ENCODE measurements at places on chromosomes 7 and 10.

DNA sequence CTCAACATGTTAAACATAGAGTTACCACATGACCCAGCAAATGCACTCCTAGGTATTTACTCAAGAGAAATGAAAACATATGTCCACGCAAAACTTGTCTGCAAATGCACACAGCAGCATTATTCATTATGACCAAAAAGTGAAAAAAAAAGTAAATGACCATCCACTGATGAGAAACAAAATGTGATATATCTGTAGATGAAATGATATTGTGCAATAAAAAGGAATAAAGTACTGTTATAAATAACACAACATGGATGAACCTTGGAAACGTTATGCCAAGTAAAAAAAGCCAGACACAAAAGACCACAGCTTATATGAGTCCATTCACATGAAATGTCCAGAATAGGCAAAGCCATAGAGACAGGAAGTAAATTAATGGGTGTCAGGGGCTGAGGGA, 61.4 kb upstream of the SKAP2 start:
- no peak for DNase-seq

GRCh38 chr10:88082391-88082790, 219.0 kb downstream of the PTEN start:
- DNase-seq: no peak

DNA sequence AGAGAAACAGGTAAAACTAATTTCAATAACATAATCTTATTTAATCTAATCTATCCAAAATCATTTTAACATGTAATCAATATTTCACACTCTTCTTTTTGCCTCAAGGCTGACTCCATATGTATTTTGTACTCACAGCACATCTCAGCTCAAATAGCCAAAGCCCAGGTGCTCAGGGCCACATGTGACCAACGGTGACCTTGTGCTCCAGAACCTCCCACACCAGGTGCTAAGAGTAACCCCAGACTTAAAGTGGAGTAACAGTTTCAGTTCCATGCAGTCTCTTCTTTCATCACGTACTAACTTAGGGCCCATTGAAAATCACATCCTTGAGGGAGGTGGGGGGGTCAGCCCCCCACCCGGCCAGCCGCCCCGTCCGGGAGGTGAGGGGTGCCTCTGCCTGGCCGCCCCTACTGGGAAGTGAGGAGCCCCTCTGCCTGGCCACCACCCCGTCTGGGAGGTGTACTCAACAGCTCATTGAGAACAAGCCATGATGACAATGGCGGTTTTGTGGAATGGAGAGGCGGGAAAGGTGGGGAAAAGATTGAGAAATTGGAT, 47.3 kb downstream of the NCAPG2 start:
- no peak for DNase-seq

- DNase-seq: no peak
Measured at GRCh38 chr10:88244781-88245625, 338.1 kb downstream of the RNLS start.

GRCh38 chr7:78083476-78084120, 285.0 kb downstream of the PHTF2 start:
- no peak for DNase-seq

- no peak for DNase-seq
Measured at GRCh38 chr10:131758939-131759301, 141.9 kb upstream of the PPP2R2D start.

GRCh38 chr7:117399820-117400422, 27.4 kb downstream of the ASZ1 start:
- DNase-seq: no peak

DNA sequence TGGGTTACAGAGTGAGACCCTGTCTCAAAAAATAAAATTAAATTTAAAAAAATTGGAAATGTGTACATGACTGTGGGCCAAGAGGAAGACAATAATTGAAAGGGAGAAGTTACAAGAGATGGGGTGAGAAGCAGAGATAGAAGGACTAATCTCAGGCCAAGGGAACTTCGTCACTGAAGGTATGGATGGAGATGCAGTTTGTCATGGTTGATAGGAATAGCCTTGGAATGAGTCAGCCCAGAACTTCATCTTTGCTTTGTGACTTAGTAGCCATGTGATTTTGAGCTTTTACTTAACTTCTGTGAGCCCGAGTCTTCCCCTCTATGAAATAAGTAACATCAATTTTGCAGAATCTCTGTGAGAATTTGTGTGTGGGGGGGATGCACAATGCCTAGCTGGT, 6.5 kb upstream of the PODXL start:
- no peak for DNase-seq

DNA sequence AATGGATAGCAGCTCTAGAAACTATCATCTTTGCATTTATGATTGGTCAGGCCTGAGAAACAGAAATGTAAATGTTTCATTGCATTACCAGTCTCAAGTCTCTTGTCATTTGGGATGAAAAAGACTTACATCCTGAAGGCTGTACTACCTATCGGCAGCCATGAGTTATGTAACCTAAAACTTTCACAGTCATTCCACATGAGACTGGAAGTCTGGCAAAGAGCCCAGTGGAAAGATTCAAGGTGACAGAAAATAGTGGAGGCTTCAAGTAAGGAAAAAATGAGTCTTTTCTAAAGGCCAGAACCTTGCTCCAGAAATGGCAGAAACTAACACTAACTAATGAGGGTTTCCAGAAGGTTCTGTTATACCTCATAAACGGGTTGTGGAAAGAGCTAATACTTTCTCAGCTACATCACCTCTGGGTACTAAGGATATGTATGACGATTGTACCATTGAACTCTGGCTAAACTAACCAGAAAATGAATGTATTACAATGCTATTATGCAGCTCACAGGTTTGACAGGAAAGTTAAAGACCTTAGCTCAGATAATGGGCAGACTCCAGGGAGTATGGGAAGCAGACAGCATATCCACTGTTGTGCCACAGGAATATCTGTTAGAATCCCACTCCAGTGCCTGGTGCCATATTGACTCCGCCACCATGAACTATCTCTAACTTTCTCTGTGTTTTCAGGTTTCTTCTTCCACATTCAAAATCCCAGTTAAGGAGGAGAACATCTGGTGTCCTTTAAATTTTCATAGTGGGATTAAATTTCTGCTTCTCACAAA, 41.7 kb upstream of the DYNC1I1 start:
- DNase-seq: no peak

DNA sequence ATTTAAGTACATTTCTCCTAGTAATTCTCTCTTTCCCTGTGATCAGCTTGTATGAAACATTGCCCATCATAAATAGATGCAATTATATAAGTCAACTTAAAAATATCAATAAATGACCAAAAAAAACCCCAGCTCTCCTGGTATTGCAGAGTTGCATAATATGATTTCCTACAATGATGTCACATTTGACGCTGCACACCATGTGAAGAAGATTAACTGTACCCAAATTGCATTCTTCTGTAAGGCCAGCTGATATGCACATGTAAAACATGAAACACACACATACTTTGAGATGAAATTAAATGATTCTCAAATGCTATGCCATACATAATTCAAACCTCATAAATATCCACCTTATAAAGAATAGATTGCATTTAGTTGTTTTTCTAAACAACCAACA, 115.5 kb downstream of the AGMO start:
- DNase-seq: no peak

DNA sequence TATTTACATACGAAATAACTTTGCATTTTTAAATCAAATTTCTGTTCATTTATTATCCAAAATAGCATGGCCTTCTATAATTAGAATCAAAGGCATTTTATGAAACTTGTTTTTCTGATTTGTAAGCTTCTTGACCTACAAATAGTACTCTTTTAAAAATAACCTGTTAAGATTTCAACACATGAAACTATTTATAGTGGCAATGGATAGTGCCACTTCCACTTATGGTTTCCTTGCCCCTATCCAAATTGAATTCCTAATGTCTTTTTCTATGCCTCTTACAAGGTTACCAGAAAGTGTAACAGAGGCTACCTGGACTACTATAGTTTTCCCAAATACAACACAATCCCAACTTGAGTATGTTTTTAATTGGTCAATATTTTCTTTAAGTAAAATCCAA, 263.5 kb downstream of the SEMA3D start:
- no peak for DNase-seq

- DNase-seq: no peak
Measured at GRCh38 chr7:94022550-94022949, 18.4 kb upstream of the BET1 start.

DNA sequence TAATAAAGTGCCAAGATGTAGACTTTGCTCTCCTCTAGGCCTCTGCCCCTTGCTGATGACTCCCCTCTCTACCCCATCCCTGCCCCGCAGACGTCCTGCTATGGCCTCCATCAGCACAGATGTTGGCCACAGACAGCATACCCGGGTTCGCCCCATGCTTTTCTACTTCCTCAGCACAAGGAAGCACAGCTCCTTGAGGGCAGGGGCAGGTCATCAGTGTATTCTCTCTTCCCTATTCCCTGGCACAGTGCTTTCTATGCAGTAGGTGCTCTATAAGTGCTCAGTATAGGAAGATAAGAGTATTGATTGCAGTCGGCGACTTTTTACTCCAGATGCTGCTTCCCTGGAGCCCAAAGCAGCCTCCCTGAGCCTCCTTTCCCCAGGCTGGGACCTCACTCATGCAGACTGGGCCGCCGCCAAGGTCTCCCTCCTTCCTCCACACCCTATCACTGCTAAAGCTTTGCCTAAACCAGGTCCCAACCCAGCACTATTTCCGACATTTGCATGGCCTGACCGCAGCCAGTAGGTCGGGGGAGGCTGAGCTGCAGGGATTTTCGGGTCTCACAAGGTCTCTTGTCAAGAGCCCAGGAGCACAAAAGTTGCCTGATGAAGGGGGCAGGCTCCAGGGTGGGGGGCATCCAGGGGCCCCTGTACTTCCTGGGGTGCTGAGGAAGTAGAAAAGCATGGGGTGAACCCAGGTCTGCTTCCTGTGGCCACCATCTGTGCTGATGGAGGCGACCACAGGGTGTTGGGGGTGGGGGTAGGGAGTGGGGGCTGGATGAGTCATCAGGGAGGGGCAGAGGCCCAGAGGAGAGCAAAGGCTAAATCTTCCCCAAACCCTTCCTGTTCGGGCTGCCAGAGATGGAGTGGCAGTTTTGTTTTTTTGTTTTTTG, 8.0 kb downstream of the CALHM3 start:
- DNase-seq: no peak

DNA sequence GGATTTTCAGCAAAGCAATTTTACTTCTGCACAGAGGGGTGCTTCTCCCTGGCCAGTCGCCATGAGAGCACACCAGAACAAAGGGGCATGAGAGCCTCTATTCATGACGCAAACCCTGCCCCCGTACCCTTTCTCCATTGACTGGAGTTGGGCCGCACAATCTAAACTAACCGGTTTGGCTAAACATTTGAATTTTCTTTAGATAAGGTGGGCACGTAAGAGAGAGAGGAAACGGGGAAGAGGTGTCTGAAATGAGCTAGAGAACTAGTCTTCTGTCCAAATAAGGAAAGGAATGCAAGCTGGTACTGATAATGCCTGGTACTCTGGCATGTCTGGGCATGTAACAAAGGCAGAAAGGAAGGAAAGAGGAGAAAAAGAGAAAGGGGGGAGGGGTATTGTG, 13.2 kb upstream of the SCIN start:
- DNase-seq: peak; percentile 26

DNA sequence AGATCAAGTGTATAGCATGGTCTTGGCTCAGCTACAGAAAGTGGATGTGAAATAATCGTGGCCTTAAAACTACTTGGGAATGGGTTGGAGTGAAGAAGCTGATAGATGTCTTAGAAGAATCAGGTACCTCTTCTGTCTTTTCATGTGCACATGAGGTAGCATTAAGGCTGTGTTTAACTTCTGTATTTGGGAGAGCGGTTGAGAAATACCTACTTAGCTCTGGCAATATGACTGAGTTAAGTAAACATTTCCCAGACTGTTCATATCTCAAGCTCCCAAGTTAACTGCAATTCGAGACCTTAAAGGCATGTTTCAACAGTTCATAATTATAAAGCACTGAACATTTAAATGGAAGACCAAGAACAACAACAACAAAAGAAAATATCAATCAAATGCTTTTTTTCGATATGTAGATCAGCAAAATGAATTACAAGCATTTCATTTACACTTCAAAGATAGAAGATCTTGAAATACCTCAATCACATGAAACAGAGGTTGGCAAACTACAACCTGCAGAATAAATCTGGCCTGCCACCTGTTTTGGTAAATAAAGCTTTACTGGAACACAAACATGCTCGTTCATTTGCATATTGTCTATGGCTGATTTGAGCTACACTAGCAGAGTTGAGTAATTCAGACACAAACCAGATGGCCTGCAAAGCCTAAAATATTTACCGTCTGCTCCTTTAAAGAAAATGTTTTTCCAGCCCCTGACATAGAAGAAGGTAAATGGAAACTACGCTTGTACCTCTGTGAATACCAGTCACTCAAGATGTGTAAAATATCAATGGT, 337.1 kb upstream of the GLI3 start:
- DNase-seq: no peak

Measured in AG08396 (cell line).